Activated CD4-positive, alpha-beta T cell treated with anti-CD3 and anti-CD28 coated beads, Interleukin-2, amount 50 U/mL, for 4 hours (primary cell): ENCODE measurements at places on chromosomes 5 and 9.

- DNase-seq: no peak
These were observed 48.4 kb downstream of the NDUFAF2 start for GRCh38 chr5:60993425-60993824.

DNA sequence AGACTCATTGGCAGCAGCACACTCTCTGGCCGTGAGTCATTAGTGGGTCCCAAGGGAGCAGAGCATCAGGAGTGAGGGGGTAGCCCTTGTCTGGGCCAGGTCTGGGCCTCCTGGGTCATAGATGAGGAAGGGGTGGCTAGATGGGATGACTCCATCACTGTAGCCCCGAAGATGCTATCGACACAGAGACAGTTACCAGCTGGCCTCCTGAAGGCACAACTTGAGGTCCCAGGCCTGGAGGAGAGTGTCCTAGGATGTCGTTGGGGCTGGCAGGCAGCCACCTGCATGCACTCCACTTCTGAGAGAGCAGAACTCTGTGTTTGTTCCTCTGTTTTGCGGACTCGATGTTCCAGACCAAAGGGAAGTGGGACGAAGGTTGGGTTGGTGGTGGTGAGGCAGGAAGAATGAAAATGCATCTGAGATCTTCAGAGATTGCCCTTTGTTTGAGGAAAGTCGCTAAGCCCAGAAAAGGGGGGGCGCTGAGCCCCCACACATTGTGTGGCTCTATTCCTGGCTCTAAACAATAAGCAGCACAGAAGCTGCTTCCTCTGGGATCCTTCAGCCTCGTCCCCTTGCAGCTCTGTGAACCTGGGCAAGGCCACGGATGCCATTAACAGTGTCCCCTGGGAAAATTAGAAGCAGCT is 4.7 kb downstream of the BTNL9 start:
- no peak for DNase-seq

DNA sequence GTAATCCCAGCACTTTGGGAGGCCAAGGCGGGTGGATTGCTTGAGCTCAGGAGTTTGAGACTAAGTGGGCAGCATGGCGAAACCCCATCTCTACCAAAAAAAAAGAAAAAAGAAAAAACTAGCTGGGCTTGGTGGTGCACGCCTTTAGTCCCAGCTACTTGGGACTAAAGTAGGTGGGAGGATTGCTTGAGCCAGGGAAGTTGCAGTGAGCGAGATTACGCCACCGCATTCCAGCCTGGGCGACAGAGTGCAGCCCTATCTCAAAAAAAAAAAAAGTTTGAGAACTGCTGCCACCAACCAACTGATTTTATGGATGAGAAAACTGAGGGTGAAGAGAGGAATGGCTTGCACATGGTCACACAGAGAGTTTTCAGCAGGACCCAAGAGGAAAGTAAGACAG is 175.1 kb downstream of the DOCK8 start:
- DNase-seq: no peak

- no peak for DNase-seq
These were observed 165.5 kb downstream of the CACNA1B start for GRCh38 chr9:138043061-138043410.

GRCh38 chr9:88706193-88707113 is 171.5 kb downstream of the NXNL2 start:
- no peak for DNase-seq

- DNase-seq: no peak
These were observed 324.4 kb downstream of the ENC1 start for GRCh38 chr5:74316064-74316603.

GRCh38 chr9:73050065-73050816 is 97.4 kb upstream of the ALDH1A1 start:
- no peak for DNase-seq

- no peak for DNase-seq
These were observed 55.1 kb downstream of the ASS1 start for GRCh38 chr9:130499804-130500263.

- DNase-seq: no peak
These were observed at the start of gene GBGT1 for GRCh38 chr9:133163504-133164172. TSS of gene GBGT1 (minus strand) at chr9:133163914. CDS start at chr9:133162412, 1,502 bp downstream.

DNA sequence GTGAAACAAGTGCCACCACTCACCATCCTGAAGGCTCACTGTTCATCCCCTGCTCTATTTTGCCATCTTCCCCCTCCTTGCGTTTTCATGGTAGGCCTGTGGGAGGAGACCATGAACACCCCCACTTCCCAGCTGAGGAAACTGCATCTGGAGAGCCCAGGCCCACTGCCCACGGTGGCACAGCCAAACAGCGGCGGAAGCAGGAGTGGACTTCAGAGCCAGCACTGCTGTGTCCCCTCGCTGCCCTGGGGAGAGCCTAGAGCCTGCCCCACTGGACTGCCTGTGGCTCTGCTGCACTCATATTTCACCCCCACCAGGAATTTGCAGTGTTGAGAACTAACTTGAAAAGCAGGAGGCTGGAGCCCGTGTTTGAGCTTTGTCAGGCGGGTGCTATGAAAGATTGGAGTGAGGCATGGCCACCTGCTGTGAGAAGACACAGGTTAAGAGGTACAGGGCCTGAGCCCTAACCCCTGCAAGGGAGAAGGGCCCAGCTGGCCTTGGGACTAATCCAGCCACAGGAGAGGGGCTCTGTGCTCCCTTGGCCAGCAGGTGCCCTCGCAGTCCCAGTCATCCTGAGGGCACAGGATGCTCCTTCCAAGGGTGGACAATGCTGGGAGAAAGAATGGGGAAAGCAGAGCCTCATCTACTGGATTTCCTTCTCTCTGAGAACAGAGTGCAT is 79.0 kb downstream of the MACROH2A1 start:
- no peak for DNase-seq

GRCh38 chr5:149779124-149779465 is 49.0 kb downstream of the PPARGC1B start:
- no peak for DNase-seq
